HS-5 (cell line): ENCODE measurements at places on chromosomes 2 and 18.

- DNase-seq = no peak
Measured at GRCh38 chr2:230575642-230576324, 136.9 kb upstream of the CAB39 start.

DNA sequence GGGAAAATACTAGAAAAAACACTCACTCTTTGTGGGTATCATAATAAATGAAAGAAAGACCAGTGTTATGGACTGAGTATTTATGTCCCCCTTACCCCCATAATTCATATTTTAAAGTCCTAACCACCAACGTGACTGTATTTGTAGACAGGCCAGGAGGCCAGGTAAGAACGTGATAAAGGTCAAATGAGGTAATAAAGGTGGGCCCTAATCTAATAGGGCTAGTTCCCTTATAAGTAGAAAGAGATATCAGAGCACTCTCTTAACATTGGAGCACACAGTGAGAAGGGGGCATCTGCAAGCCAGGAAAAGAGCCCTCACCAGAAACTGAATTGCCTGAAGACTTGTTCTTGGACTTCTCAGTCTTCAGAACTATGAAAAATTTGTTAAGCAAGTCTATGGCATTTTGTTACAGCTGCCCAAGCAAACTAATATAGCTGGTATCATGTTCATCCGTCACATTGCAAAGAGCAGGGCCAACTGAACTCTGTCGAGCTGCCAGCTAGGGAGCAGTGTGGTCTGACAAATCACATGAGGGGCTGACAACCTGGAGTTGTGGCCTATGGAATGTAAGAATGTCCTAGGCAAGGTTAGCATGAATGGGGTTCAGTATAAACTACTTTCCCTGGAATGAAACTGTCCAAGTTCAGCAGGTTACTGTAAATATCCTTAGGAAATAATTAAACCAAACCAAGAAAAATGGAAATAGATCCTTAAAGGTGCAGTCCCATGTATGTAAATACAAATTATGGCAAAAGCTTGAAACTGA is 280.9 kb downstream of the ZNF385B start:
- DNase-seq = no peak

GRCh38 chr2:54927751-54928615 is 122.3 kb downstream of the RTN4 start:
- DNase-seq = no peak

DNA sequence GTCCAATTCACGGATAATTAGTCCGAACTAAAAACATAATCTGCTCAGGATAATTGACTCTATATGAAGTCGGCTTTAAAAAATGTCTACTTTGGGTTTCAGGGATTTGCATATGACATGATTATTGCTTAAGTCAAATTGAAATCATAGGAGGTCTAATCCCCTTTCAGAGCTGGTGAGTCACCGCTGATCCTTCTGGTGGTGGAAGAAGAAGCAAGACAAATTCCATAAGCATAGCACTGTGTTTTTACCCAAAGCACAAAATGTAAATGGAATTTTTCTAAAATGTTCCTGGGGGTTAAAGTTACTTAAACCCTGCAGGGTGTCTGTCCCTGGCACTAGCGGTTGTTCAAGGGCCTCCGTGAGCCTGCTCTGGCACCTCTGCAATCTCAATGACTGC is 460.2 kb downstream of the LRATD1 start:
- peak; percentile 44 for DNase-seq

- no peak for DNase-seq
Measured at GRCh38 chr2:151299920-151300539, 10.6 kb upstream of the NMI start.

DNA sequence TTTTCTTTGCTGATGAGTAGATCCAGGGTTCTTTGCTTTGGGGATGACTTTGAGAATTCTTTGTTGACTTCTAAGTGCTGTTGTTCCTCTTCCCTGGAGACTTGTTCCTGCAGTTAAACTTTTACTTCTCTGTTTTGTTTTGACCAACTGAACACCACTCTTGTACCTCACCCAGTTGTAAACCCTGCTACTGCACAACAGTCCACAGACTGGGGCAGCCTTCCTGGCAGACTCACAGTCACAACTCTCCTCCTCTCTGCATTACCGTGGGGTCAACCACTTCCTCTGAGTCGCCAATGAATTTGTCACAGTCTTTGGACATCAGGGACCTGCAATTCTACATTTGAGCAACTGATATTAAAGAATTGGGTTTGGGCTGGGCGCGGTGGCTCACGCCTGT is 3.8 kb upstream of the SLC8A1 start:
- DNase-seq = no peak

DNA sequence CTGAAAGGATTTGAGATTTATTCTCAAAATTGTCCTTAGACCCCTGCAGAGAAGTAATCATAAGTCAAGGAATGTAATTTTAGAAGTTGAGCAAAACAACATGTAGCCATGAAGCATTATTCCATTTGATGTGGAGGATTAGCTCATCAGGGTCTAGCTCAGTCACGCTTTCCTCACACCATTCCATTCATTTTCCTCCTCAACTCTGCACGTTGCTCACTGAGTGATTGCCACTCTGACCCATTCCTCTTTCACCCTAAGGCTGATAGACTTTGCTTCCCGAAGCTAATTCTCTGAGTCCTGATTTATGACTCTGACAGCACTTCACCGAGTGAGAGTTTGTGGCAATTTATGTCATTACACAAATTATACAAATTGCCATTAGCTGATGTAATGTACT is 820.6 kb upstream of the PIK3C3 start:
- no peak for DNase-seq
